ENCODE measurements at places on chromosomes 1 and 21.

- no peak for DNase-seq
Measured at GRCh38 chr1:164519426-164519825, 39.6 kb upstream of the PBX1 start.

DNA sequence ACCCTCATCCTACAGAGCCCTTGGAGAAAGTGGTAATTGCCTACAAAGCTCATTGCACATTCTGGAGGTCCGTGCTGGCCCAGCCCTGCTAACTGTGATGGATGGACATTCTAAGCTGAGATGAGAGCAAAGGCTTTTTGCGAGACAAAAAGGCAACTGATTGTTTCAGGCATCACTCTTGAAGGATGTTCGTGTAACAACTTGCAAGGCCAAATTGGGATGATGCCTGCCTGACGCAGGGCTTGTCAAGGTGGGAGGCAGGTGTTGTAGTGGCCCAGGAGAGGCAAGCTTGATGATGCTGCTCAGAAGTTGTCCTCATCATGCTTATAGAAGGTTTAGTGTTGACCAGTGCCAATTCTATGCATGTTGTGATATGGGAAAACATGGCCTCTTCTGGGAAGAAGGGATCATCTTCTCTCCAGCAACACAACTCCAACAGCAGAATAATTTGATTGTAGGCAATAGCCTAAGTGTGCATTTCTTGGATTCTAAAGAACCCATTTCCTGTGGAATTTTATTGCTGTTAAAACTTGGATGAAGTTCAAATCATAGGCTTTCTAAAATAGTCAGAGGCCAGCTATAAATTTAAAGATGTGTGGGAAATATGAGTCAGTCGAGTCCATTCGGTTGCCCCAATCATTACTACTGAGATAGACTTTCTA, 102.5 kb upstream of the COA6 start:
- DNase-seq, result no peak

GRCh38 chr1:234686035-234686434, 76.1 kb upstream of the IRF2BP2 start:
- no peak for DNase-seq

- DNase-seq, result no peak
Measured at GRCh38 chr1:192038567-192038966, 119.7 kb upstream of the RGS18 start.

- DNase-seq, result no peak
Measured at GRCh38 chr1:59755069-59755685, 59.6 kb upstream of the HOOK1 start.

- DNase-seq, result no peak
Measured at GRCh38 chr1:80629304-80629837, 1171.4 kb upstream of the ADGRL2 start.

DNA sequence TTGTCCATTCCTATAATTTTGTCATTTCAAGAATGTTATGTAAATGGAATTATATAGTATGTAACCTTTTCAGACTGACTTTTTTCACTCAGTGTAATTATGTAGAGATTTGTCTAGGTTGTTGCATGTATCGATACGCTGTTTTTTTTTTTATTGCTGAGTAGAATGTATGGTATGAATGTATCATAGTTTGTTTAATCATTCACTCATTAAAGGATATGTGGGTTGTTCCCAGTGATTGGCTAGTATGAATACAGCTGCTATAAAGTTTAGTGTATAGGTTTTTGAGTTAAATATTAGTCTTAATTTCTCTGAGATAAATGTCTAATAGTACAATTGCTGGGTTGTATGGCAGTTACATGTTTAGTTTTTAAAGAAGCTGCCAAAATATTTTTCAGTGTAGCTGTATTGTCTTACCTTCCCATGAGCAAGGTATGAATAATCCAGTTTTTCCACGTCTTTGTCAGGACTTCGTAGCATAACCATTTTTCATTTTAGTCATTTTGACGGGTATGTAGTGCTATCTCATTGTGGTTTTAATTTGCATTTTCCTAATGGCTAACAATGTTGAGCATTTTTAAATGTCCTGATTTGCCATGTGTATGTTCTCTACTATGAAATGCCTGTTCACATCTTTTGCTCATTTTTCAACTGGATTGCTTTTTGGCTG, 22.4 kb downstream of the CASQ2 start:
- no peak for DNase-seq

DNA sequence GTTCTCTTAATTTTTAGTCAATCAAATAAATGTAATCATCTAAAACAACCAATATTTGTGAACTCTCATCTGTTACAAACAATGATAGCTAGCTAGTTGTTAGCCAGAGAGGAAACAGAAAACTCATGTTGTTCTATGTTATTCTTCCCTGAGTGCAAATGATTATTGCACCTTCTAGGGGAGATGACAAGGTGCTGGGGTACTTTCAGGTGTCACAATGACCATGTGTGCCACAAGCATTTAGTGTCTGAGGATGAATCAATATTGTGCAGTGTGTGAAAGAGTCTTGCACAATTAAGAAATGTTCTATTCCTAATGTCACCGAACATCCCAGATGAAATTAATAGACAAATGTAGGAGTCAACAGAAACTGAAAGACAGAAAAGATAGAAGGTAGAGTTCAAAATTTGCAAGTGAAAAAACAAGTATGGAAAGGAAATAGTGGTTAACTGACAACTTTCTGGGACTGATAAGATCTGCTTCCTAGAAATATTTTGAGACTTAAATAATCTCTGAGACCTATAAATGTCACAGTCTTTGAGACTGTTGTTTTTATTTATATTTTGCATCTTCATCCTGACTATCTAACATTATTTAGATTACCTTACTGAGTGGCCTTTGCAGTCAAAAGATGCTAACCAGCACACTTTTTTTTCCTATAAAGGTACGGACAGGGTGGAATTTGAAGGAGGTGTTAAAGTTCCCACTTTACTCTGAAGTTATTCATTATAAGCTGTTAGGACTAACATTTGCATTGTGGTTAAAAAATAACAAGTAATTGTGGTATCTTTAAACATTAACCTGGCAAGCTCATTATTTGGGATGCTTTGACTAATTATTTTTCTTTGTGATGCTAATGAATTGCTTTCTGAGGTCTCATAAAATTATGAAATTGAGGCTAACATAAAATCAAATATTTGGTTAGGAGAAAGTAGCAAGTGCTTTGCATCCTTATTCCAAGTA, 21.6 kb upstream of the DPYD start:
- no peak for DNase-seq

DNA sequence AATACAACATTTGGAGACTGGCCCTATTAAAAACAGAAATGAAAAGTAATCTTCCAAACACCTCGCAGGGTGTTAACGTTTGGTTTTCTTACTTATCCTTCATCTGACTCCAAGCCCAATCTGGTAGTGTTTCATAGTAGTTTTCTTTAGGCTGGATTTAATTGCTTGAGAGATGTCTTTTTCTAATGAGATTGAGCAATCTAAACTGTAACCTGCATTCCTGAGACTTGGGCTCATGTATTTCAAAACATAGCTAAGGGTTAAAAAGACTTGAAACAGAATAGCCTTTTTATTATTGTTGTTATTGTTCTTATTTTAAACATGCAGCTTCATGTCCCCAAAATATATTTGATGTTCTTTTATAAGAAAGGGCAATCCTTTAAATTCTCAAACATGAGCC, 278.9 kb downstream of the TGFB2 start:
- no peak for DNase-seq

DNA sequence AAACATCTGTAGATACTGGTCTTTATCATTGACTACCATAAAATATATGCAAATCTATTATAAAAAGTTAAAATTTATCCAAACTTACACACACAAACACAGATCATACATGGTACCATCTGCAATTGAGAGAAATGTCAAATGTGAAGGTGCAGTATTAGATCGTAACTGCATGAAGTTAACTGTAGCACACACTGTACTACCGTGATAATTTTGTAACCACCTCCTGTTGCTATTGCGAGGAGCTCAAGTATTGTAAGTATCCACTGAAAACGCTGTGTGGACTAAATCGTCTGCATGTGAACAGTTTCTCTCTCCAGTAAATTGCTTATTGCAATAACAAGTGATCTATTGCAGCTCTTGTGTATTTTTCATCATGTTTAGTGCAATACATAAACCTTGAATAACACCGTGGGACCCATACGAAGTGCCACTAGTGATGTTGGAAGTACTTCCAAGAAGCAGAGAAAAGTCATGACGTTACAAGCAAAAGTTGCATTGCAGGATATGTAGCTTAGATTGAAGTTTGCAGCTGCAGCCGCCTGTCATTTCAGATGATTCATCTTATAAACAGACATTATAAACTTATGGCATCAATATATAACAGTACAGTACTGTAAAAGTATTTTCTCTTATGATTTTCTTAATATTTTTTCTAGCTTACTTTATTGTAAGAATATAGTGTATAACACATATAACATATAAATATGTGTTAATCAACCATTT, 172.9 kb downstream of the SDCCAG8 start:
- no peak for DNase-seq

GRCh38 chr1:222547260-222547614, 667 bp downstream of the HHIPL2 start:
- no peak for DNase-seq

DNA sequence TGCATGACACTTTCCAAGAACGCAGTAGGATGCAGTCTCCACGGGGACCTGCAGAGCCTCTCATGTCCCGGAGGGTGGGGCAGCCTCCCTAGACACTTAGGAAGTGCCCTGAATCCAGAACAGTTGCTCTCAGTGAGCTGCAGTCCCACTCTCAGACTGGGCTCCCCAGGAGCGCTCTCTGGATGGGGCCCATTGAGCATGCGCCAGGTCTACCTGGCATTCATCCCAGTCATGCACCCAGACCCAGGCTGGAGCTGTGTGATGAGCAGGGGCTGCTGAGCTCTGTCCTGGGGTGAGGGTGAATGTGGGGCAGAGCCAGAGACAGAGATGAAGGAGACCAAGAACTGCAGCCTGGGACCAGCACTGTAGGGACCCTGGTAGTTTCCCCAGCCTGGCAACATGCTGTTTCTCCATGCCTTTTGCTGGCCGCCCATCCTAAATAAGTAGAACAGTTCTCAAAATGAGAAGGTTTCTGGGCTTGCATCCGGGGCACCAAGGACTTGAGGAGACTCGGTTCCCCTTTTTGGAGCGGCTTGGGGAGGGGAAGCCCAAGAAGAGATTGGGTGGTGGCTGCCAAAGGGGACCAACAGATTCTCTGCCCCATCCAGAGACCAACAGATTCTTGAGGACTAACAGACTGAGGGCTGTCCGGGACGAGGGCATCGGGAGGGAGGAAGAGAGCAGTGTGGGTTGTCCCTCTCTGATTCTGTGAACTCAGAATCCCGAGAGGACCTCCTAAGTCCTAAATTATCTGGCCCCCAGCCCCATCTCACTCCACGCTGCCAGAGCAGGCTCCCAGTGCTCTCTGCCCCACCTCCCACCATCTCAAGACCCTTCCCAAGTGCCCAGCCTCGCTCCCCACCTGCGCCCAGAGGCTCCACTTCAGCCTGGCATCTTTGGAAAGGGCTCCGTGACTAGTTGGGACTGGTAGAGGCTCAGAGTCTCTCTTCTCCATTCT, 1.0 kb upstream of the PGLYRP4 start:
- DNase-seq, result no peak

GRCh38 chr1:107359472-107360241, 218.8 kb downstream of the NTNG1 start:
- DNase-seq, result no peak

GRCh38 chr1:222387007-222387814, 160.7 kb downstream of the HHIPL2 start:
- no peak for DNase-seq
